ENCODE measurements at places on chromosomes 2 and 18.

DNA sequence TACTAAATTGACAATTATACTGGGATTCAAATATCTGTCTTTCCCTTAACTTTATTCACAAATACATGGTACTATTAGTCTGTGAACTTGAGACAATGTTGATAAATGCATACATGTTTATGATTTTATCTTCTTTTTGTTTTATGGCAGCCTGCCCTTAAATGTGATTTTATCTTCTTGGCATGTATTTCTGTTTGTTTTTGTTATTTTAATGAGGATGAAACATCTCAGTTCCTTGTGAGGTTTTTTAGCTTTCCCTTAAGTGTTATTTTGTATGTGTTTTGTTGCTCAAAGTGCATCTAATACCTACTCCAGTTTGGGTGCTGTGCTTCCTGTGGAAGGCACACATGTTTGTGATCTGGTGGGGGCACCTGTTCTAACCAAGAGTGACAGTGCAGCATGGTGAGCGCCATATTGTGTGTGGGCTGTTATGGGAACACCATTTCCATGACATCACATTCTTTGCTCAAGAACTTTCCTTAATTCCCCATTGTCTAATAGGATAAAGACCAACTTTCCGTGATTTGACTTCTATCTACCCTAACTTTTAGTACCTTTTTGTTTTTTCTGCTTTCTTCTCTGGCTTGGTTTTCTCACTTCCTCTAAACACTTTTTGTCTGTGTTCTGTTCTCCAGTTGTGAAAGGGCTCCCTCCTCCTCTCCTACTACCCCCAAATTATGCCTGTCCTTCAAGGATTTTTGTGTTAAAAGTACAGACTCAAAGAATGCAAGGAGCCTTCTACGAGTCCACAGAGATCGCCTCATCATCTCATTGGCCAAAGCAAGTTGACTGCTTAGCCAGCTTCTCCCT is 162.1 kb upstream of the TTC39C start:
- no peak for DNase-seq

DNA sequence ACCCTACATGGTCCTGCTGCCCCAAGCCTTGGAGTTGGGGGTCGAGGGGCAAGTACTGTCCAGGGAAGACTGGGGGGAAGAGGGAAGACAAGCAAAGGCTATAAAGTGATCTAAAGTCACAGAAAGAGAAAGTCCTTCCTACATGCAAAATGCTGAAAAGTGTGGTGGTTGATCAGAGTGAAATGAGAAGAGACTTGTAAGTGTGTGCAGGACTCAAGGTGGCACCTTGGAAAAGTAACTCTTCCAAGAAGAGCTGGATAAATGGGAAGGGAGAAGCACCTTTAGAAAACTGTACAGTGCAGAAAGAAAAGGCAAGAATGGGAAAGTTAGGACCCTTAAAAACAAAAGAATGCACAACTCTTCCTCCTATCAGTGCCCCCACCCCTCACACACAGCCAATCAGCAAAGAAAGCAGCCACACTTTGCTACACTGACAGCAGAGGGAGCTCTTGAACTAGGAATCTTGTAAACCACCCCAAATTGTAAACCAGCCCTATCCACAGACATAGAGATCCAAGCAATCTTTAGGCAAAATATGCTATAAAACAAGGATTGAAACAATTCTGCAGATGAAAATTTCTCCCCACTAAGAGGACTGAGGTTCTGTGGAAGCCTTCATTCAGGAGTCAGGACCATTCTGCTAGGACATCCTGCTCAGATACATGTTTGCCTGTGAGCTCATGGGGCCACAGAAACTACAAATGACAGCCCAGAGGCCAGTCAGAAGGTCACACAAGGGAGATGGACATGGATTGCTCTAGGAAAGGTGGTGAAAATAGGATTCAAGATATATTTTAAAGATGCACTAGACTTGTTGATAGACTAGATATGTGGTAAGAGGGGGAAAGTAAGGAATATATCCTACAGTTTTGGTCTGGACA is 146.4 kb downstream of the FTCDNL1 start:
- peak; percentile 28 for DNase-seq

GRCh38 chr2:45117383-45117782 is 108.1 kb upstream of the SIX2 start:
- no peak for DNase-seq

DNA sequence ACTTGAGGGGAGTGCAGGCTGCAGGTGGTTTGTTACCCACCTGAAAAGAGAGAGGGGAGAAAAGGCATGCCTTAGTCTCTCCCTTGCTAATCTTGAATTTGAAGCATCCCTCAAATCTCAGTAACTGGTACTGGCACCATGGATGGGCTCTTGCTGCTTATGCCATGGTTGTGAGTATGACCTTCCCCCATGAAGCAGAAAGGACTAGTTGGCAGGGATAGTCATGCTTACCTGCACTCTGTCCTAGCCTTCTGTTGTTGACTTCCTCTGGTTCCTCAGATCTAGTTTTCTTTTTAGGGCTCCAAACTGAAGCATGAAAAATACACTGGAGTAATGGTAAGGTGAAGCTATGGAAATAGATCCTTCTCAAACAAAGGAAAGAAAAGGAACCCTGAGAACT is 191.2 kb downstream of the SPAG16 start:
- no peak for DNase-seq

GRCh38 chr2:190179754-190180312 is 117.3 kb upstream of the MSTN start:
- DNase-seq, result no peak

GRCh38 chr18:55109818-55110414 is 150.7 kb upstream of the CCDC68 start:
- no peak for DNase-seq

DNA sequence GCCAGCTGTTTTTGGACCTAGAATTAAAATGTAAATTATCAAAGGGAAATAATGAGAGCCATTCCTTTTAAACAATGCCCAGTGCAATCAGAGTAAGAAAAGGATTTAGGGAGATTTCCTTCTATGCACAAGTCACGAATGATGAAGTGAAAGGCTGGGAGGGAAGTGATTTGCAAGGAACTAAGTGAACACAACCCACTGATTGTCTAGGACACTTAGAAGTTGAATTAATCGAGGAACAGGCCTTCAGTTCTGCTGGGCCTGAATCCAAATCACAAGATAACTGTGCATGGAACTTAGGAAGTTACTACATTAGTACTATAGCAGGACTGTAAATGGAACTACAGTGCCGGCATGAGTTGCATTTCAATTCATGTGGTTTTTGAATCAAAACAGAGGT is 17.7 kb downstream of the MAP2 start:
- DNase-seq, result no peak

Measured in CD4-positive, alpha-beta T cell treated with Interleukin-15 for 4 hours (primary cell).